HFFc6 (cell line): ENCODE measurements at places on chromosomes 5 and 9. TPM values are rescaled to one million over a fixed set of nuclear protein-coding genes. Genes with fewer than 3 reads are reported as not detected.

LCN9 gene
- not detected in 3 replicates for total RNA-seq

POLR3G gene
- 7.9 to 13.7 TPM (median 13.3 TPM) in 3 replicates for total RNA-seq

FAM120AOS gene
- total RNA-seq: 34.7 to 38.2 TPM (median 35.3 TPM) in 3 replicates

IGFBPL1 gene
- not detected in 3 replicates for total RNA-seq

DRD1 gene
- not detected in 3 replicates for total RNA-seq

TSSK1B gene
- total RNA-seq: not detected in 2 replicates

NRG2 gene
- 0.12 to 0.53 TPM (median 0.18 TPM) in 3 replicates for total RNA-seq

PCDHB12 gene
- total RNA-seq: 0.57 to 0.83 TPM (median 0.63 TPM) in 3 replicates

PCDHGA8 gene
- 0.68 and 0.85 TPM in 2 replicates for total RNA-seq

IRX2 gene
- 3.0 to 5.5 TPM (median 5.4 TPM) in 3 replicates for total RNA-seq
